Sciatic nerve (tissue), 2 donors: ENCODE measurements at places on chromosomes 13 and 19. TPM values are rescaled to one million over a fixed set of nuclear protein-coding genes. Genes with fewer than 3 reads are reported as not detected.

The TPTE2 gene
- not detected for total RNA-seq

GRCh38 chr19:47021536-47022139 is 2.0 kb downstream of the NPAS1 start:
- DNase-seq = no peak

DNA sequence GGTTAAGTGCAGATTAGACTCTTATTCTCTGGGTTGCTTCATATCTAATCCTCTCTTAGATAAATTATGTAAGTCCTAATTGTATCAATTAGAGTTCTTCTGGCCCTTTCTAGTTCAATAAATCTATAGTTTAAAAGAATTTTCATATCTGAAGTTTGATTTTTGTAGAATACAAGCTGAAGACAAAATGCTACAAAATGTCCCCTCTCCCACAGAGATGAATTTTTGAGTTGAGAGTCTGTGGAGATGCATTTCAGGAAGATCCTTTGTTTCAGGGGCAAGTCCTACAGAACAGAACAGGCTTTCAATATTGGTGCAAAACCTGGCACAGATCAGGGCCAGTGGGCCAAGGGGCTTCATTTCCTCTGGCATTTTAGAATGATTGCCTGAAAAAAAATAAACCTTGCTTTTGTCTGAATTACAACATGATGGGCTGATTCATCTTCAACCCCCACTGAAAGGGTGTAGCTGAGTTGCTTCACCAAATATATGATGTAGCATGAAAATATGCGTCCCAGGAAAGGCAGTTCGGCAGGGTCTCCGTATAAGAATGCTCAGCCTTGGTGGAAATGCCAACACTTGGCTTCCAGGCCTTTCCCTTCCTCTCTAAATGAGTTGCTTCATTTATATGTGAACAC is 6.4 kb upstream of the IPO5 start:
- no peak for DNase-seq

GRCh38 chr13:49248622-49249002 is 887 bp downstream of the CDADC1 start:
- no peak for DNase-seq

The NLRP9 gene
- not detected for total RNA-seq

DNA sequence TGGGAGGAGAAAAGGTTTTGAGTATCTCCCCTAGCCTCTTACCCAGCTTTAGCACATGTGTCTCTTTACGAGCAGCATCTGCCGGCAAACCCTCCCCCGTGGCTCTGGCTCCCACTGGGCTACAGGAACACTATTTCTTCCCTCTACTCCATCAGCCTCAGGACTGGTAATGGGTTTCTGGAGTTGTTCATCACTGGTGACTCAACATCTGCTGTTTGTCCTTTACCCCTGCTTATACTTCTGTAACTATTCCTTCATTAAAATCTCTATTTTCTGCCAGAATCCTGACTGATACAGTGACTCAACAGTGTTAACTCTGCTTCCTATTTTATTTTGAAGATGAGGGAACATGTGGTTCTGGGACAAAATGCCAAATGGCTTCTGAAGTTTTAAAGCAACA is 437.3 kb upstream of the HTR2A start:
- DNase-seq = no peak

GRCh38 chr13:37995092-37995491 is 125.5 kb upstream of the TRPC4 start:
- DNase-seq = no peak

DNA sequence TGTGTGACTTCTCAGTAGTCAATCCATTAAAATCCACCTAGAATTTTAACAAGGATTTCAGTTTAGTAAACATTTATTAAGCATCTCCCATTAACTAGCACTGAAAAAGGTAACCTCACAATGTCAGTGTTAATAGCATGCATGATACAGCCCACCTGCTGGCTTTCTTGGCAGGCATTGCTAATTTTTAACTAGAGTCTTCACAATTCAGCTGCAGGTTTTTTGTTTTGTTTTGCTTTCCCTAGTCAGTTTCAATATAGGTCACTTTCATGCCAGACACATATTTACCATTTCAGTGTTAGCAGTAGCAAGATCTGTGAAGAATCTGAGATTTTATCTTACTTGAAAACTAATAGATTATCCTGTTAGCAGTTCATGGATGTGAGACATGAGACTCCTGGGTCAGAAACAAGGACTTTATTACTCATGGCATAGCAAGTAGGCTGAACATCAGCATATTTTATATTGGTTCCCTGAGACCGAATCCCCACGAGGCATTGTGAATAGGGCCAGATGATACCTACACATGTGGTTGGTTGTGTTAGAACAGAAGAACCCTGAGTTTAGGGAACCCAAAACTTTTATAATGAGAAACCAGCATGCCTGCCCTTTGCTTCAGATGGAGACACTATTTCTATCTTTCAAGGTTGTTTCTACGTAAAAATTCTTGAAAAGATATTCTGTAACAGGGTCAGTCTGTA is 198.0 kb upstream of the HTR2A start:
- DNase-seq = no peak

GRCh38 chr19:33333642-33334041 is 31.3 kb upstream of the CEBPA start:
- DNase-seq = no peak

DNA sequence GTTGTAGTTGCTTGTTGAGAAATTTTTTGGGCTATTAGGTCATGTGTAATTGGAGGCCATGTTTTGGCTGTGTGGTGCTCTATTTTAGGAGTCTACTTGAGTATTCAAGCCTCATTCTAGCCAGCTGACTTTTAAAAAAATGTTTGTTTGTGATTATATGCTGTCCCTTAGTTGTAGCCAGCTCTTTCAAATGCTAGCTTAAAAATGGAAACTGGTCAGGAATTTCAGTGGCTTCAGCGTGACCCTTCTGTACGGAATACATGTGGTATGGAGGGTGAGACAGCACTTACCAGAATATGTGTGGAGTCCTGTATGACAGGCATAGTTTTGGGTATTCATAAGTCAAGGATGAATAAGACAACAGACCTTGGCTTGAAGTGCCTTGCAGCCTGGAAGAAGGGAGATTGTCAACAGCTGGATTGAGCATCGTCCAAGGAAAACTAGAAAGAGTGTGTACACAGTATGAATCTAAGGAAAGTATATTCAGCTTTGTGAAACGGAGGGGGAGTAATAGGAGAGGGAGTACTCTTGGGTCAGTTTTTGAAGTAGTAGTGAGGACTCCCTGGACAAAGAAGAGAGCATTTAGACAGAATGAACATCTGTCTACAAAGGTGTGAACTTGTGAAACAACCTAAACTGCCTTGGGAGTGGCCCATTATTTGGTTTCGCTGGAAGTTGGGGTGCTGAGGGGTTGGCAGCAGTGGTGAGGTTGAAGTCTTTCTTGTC is 20.0 kb upstream of the WTIP start:
- DNase-seq = no peak

DNA sequence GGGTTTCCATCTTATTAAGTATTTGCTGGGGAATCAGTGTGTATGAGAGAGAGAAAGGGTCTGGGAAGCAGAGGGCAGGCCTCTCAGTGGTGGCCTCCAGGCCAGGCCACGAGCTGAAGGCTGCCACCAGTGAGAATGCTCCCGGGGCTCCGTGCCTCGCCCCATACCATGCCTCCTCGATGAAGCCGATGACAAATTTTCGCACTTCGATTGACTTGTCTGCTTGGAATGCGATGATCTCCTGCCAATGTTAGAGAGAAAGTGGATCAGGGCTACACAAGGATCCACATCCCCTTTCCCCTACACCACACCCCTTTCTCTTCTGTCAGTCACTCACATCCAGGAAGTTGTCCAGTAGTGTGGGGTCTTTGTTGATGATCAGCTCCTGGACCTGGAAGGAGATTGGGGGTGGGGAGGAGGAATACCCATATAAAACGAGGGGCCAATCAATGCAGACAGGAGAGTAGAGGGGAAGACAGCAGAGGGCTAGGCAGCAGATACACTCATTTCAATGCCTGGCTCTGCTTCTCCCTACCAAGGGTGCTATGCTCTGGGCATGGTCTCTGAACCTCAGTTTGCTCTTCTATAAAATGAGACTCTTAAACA is 10.7 kb downstream of the SYMPK start:
- no peak for DNase-seq

DNA sequence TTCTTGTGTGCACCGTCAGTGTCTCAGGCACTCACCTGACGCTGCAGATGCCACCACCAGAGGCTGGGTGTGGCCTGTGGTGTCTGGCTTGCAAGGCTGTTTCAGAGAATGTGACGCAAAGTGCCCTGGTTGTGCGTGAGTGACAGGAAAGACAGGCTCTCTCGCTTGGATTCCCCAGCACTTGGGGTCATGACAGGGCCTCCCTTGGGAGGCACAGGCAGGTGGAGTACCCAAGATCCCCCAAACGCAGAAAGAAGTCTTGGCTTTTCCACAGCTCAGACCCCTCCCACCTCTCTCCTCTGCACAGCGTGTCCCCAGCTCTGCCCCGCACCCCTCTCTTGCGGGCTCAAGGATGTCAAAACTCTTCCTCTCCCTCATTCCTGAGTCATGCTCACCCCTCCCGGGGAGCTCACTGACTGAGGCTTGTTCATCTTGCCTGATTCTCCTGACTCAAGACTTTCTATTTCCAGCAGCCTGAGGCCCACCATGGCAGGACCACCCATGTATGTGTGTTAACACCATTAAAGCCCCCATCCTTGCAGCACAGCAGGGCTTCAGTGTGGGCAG is 21.0 kb downstream of the DHX34 start:
- no peak for DNase-seq
